ENCODE measurements at places on chromosomes 3 and 15.

DNA sequence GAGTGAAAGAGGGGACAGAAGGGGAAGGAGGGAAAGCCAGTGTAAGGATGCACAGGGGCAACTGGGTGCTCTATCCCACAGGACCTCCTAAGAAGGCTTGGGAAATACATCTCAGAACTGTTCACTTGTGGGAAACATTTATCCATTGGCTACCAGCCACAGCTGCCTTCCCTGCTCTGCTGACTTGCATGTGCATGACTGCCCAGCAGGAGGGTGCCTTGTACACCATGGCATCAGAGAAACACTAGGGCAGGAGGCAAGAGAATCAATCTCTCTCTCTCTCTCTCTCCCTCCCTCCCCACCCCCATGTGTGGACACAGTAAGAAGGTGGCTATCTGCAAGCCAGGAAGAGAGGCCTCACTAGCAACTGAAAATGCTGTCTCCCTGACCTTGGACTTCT, 62.9 kb upstream of the ZBTB38 start:
- DNase-seq, result no peak

DNA sequence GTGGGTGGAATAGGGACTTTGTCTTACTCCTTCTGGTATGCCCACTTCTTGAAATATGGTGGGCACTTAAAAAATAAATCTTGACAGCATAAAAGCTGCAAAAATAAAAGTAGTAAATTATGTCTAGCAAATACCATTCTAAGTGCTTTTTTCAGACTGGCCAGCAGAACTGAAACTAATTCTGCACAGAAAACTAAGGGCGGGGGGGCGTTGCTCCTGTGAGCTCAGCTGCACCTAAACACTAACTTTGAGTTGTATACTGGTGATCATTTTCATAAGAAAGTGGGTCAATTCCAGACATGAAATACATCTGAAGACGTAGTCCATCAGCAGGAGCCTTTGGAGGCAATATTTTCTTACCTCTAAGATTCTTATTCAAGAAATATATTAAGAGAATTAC, 114.8 kb downstream of the WDR76 start:
- DNase-seq, result no peak

- no peak for DNase-seq
Measured at GRCh38 chr3:45554006-45554666, 40.4 kb upstream of the LIMD1 start.

GRCh38 chr3:159929171-159930141, 59.2 kb upstream of the IL12A start:
- no peak for DNase-seq

Data from NCI-H2081 treated with DMSO at 0.1 percent for 48 hours (cell line).